ENCODE measurements at places on chromosomes 7 and 10.

- DNase-seq: no peak
These were observed 119.9 kb upstream of the RHOBTB1 start for GRCh38 chr10:61063901-61064300.

- no peak for DNase-seq
These were observed 172.0 kb downstream of the MAGI2 start for GRCh38 chr7:79281426-79281825.

DNA sequence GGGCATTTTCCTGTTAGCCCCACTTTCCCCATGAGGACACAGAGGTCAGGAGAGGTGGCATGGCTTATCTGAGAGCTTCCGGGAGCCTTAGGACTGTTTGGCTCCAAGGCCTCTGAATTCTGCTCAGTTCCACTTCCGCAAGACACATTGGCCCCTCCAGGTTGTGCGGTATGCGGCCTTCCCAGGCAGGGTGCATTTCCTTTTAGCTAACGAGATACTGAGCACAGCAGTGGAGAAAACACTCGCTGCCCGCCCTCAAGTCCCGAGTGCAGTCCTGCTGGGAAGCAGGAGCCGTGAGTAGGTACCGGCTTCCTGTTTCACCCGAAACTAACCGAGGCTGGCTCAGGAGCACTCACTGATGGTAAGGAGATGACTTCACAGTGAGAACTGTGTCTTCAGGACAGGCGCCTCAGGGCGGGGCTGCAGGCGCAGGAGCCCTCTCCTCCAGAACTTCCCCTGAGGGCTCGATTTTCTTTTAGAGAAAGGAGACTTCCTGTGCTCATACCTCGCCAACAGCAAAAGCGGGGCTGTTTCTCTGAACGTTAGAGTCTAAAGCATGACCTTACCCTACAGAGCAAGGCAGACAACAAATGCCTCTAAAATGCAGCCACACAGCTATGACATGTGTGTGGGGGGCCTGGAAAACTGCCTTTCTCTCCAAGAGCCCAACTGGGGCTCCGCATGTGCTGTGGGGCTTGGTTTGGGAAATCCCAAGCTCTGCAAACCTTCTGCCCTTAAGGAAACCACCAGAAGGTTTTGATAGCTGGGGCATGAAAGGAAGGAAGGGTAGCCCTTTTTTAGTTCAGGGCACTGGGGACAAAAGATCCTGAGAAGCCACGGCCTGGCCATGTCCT lies 25.9 kb downstream of the RGS10 start:
- DNase-seq: no peak

DNA sequence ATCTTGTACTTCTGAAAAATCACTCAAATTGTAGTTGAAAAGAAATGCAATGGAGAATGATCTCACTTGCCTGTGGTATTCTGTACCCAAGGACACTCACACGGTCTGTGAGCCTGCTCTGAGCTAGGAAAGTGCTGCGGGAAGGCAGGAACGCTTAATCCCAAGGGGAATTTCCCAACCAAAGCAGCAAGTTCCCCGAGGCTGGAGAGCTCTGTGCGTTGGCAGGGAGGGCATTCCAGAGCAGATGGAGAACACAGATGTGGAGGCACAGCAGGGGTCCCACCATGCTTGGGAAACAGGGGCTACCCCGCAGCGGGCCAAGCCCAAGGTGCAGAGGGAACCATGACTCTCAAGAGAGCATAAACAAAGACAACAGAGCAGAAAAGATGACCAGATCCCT lies 13.6 kb downstream of the SVIL start:
- DNase-seq: peak; percentile 40

- DNase-seq: no peak
These were observed 87.4 kb upstream of the KMT2E start for GRCh38 chr7:104926601-104927041.

DNA sequence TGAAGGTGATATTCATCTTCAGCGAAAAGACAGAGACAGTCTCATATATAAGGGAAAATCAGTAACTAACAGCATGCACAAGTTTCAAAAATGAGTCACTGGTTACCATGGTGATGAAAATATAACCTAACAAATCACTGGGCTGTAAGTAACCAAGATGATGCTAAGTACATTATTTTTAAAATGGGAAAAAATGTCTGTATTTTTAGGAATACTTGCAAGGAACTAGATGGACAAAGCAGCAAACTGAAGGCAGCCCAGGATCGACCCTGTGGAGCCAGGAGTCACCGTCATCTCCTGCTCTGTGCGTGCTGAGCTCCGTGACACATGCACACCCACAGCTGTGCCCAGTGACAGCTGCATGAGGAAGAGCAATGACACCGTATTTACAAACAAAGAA lies 137.3 kb downstream of the ELMO1 start:
- no peak for DNase-seq

DNA sequence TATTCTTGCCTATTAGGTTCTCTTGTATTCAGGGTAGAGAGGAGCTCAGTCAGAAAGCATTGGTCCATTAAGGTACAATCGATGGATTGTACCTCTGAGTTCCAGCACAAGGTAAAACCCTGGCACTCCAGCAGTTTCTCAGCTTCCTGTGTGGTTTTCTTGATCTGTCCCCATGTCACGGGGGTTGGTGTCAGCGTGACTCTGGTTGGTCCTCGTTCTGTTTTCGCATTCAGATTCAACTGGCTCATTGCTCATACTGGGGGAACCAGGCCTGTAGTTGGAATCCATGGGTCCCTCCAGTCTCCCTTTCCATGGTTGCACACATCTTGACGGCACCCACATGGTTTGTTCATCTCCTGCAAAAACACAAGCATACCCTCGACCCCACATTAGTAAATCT lies 32.7 kb upstream of the RASGEF1A start:
- no peak for DNase-seq

GRCh38 chr7:64686493-64687184 lies 20.7 kb downstream of the ZNF107 start:
- DNase-seq: no peak

- DNase-seq: no peak
These were observed 77.6 kb upstream of the PRLHR start for GRCh38 chr10:118672766-118673715.

GRCh38 chr10:128998101-128998805 lies 468.8 kb upstream of the MGMT start:
- no peak for DNase-seq

DNA sequence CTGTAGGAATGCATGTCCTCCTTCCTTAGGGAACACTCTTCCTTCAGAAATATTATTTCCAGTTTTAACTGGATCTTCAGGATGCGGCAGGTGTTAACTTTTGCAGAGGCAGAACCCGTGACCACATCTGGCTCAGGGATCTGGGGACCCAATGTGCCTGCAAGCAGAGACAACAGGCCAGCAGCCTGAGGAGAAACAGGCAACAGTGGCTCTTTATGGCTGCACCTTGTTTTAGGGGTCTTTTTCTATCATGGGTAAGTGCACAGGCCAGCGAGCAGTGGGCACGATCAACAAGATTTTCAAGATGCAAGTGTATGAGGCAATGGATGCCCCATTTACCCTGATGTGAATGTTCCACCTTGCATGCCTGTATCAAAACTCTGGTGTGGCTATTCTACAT lies 497.5 kb upstream of the KLF6 start:
- no peak for DNase-seq

- DNase-seq: no peak
These were observed 235.0 kb downstream of the SUGCT start for GRCh38 chr7:40369641-40370277.

DNA sequence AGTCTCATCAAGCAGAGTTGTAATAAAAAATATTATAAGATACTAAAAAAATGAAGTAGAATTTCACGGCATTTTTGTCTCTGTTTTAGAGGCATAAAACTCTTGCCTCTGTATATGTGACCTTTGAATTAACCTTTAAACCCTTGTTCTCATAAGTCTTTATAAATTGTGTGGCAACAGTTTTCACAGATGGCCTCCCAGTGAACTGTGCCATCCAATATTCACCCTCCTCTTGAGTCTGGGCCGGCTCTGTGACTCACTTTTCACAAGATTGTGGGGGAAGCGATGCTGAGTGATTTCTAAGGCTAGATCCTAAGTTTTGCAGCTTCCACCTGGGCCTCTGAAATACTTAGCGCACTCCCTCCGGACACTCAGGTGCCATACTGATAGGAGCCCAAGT lies 4.6 kb upstream of the USP6NL start:
- DNase-seq: no peak

- peak; percentile 79 for DNase-seq
These were observed 35.0 kb downstream of the SH3PXD2A start for GRCh38 chr10:103820101-103821062.

DNA sequence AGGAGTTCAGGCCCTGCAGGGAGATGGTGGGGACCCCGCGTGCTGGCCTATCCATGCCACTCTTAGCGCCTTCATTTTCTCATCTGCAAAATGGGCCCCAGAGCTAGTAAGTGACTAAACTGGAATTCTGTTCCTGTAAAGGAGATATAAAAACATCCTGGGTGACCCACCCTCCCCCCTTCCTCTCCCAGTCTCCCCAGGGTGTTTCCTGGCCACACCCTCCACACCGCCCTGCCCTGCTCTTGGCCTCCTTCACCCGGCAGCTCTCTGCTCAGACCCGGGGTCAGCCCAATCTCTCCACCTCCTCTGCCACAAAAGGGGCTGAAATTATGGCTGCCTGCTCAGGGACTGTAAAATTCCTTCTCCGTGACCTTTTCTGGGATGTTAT lies 70.7 kb downstream of the C10orf105 start:
- DNase-seq: no peak

- peak; percentile 67 for DNase-seq
These were observed 32.8 kb upstream of the DGKI start for GRCh38 chr7:137879357-137880158.

DNA sequence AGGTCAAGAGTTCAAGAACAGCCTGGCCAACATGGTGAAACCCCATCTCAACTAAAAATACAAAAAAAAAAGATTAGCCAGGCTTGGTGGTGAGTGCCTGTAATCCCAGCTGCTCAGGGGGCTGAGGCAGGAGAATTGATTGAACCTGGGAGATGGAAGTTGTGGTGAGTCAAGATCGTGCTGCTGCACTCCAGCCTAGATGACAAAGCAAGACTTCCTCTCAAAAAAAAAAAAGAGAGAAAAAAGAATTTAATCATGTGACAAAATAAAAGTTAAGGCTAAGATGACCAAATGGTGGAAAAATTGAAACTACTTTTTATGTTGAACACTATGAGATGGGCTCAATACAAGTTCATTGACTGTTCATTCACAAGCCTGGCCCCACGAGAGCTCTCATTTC lies 141.1 kb upstream of the WDR11 start:
- no peak for DNase-seq

DNA sequence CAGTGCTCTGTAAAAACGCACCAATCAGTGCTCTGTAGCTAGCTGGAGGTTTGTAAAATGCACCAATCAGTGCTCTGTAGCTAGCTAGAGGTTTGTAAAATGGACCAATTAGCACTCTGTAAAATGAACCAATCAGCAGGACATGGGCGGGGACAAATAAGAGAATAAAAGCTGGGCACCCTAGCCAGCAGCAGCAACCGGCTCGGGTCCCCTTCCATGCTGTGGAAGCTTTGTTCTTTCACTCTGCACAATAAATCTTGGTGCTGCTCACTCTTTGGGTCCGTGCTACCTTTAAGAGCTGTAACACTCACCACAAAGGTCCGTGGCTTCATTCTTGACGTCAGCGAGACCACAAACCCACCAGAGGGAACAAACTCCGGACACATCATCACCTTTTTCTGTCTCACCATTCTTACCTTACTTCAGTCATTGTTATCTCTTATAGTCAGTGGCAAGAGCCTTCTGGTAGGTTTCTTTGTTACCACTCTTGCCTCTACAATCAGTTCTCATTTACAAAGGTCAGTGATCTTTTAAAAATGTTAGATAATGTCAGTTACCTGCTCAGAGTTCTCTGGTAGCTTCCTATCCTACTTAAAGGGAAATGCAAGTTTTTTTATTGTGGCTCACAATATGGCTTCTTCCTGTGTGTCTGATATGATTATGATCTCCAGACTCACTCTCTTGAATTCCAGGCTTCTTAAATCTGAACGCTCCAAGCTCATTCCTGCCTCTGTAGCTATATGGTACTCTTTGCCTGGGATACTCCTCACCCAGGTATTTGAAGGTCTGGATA lies 4.5 kb downstream of the STAM start:
- no peak for DNase-seq

DNA sequence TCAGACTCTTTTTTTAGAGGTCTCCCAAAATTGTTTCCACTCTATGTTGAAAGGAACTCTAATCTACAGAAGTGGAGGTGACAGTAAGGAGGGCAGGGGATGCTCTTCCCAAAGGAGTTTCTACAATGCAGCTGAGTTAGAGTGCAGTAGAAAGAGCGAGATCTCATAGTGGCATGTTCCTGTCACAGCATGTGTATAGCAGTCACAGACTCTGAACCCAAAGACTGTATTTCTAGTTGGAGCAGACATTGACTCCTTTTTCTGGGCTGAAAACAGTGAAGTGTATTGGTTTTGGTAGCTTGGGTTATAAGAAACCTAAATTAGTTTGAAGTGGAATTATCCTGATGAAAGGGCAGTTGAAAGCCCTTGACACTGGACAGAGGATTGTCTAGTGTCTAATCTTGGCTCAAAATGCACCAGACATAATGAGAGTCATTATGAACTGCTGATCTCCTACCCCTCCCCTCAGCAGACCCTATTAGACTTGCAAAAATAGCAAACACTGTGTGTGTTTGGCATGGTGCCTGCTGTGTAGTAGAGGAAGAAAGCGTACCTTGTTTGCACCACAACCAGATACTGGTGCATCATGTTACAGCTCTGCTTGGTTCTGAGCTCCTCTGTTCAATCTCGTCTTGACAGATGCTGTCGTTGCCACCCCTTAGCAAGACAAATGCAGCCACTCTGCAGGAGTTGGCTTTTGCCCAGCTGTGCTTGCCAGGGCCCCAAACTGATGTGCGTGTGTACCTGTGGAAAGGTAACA lies 336.0 kb downstream of the AUTS2 start:
- no peak for DNase-seq

- no peak for DNase-seq
These were observed 297.4 kb upstream of the NEBL start for GRCh38 chr10:21194510-21194993.

DNA sequence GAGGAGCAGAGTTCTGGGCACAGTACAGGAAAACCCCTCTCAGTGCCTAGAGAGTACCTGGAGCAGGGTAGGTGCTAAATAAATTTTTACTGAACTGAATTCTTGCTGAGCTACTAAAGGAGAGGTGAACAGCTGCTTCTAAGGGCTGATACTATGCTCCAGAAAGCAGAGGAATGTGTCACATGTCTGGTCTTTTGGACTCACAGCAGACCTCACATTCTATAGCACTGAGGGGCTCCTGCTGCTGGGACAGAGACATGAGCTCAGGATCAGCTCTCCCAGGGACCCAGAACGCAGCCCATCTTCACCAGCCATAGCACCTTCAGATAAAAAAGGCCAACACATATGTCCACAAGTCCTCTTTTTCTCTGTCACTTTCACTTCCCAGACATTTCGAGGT lies 133.0 kb upstream of the KLF14 start:
- no peak for DNase-seq

DNA sequence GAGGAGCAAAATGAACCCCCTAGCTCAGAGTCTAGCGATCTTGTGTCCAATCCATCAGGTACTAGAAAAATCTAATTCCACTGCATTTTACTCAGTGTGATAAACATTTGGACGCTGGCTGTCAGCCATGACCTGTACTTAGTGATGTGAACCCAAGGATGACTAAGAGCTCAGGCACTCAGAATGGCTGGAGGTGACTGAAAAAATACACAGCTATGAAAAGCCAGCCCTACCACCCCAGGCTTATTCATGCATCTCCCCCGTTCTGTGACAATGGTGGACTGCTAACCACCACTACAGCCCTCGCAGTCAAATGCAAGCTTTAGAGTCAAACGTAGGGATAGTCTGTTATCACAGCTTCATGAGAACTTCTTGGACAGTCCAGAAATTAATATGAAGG lies 14.9 kb downstream of the AFAP1L2 start:
- DNase-seq: no peak

- DNase-seq: no peak
These were observed 52.3 kb downstream of the TPST1 start for GRCh38 chr7:66257481-66257880.
